ENCODE measurements at places on chromosomes 5 and 9. TPM values are rescaled to one million over a fixed set of nuclear protein-coding genes. Genes with fewer than 3 reads are reported as not detected.

GRCh38 chr5:11050596-11051304 is 289.7 kb upstream of the DAP start:
- DNase-seq, result peak; percentile 9

The PCDH12 gene
- 0.03 TPM for total RNA-seq

The HOMER1 gene
- total RNA-seq, result 12.2 TPM

- DNase-seq, result no peak
Measured at GRCh38 chr5:160496334-160496733, 74.7 kb downstream of the PTTG1 start.

GRCh38 chr5:77329664-77330430 is 119.4 kb downstream of the PDE8B start:
- no peak for DNase-seq

GRCh38 chr9:20373263-20373662 is 249.0 kb downstream of the MLLT3 start:
- no peak for DNase-seq

- DNase-seq, result no peak
Measured at GRCh38 chr9:112571624-112572355, 85.2 kb downstream of the KIAA1958 start.

Measured in Daoy (cell line).